ENCODE measurements at places on chromosomes 6 and 20. TPM values are rescaled to one million over a fixed set of nuclear protein-coding genes. Genes with fewer than 3 reads are reported as not detected.

The USP49 gene
- 4.7 TPM for total RNA-seq

The TGM2 gene
- 33.8 TPM for total RNA-seq

The CCN2 gene
- 21.7 TPM for total RNA-seq

The CST11 gene
- not detected for total RNA-seq

The DYNLT2 gene
- 3.1 TPM for total RNA-seq

The SDC4 gene
- 41.3 TPM for total RNA-seq

GRCh38 chr6:111980143-111980542, 73.8 kb upstream of the CCN6 start:
- peak; percentile 24 for DNase-seq
- H3K4me1 ChIP-seq, result peaks cover 4% of the 10 kb centered on the region
- H3K27me3 ChIP-seq, result no peaks in the 10 kb centered on the region
- H3K4me3 ChIP-seq, result no peak overlapping the region
- H3K27ac ChIP-seq, result no peak overlapping the region
- no peaks in the 10 kb centered on the region for H3K36me3 ChIP-seq

DNA sequence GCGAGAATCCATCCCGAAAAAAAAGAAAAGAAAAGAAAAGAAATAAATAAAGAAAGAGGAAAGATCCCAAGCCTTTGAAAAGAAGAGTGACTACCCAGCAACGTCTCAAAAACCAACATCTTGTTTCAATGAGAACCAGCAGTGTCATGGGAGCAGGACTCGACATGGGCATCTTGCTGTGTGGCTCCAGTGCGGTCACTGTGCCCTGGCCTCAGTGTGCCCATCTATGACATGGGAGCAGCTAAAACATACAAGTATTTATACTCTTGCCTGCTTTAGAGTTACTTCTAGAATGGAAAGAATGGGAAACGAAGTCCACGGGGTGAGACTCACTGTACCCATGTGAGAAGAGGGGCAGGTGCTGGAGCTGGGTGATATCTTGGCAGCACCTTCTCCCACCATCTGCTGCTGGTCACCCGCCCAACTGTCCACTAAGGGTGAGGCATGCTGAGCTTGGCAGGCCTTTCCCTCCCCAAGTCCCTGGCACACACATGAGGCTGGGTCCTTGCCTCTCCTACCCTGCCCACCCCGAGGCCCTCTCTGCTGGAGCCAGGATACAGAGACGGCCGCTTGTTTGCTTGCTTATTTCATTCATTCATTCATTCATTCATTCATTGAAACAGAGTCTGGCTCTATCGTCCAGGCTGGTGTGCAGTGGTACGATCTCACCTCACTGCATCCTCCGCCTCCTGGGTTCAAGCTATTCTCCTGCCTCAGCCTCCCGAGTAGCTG, 77.7 kb downstream of the RIPOR3 start:
- H3K36me3 ChIP-seq, result no peaks in the 10 kb centered on the region
- DNase-seq, result no peak
- H3K27me3 ChIP-seq, result no peaks in the 10 kb centered on the region
- H3K27ac ChIP-seq, result no peak overlapping the region

- no peaks in the 10 kb centered on the region for H3K27me3 ChIP-seq
- H3K27ac ChIP-seq, result no peak overlapping the region
- H3K4me3 ChIP-seq, result no peak overlapping the region
- H3K4me1 ChIP-seq, result no peaks in the 10 kb centered on the region
- DNase-seq, result no peak
Observed at GRCh38 chr6:158150701-158151100, 17.4 kb downstream of the SERAC1 start.

GRCh38 chr6:78511009-78511408, 356.3 kb upstream of the IRAK1BP1 start:
- H3K27ac ChIP-seq, result no peak overlapping the region
- H3K4me3 ChIP-seq, result no peak overlapping the region
- H3K4me1 ChIP-seq, result no peaks in the 10 kb centered on the region
- DNase-seq, result no peak

- peak overlapping the region; percentile 17 for H3K27ac ChIP-seq
- H3K4me1 ChIP-seq, result peaks cover 8% of the 10 kb centered on the region
- H3K4me3 ChIP-seq, result no peak overlapping the region
- peak; percentile 41 for DNase-seq
- no peaks in the 10 kb centered on the region for H3K27me3 ChIP-seq
Observed at GRCh38 chr6:144659202-144660182, 374.4 kb downstream of the UTRN start.

GRCh38 chr6:26268659-26269402, 96.2 kb upstream of the BTN3A2 start:
- no peaks in the 10 kb centered on the region for H3K36me3 ChIP-seq
- no peak overlapping the region for H3K4me3 ChIP-seq
- H3K27me3 ChIP-seq, result no peaks in the 10 kb centered on the region
- peaks cover 2% of the 10 kb centered on the region for H3K4me1 ChIP-seq
- no peak overlapping the region for H3K27ac ChIP-seq
- DNase-seq, result no peak

GRCh38 chr20:53243152-53243551, 271.0 kb downstream of the TSHZ2 start:
- H3K4me3 ChIP-seq, result no peak overlapping the region
- peaks cover 4% of the 10 kb centered on the region for H3K4me1 ChIP-seq
- H3K27me3 ChIP-seq, result no peaks in the 10 kb centered on the region
- H3K27ac ChIP-seq, result no peak overlapping the region
- H3K36me3 ChIP-seq, result no peaks in the 10 kb centered on the region

- H3K27ac ChIP-seq, result no peak overlapping the region
- H3K4me1 ChIP-seq, result no peaks in the 10 kb centered on the region
- H3K36me3 ChIP-seq, result no peaks in the 10 kb centered on the region
Observed at GRCh38 chr6:5981126-5982026, 25.3 kb downstream of the NRN1 start.

DNA sequence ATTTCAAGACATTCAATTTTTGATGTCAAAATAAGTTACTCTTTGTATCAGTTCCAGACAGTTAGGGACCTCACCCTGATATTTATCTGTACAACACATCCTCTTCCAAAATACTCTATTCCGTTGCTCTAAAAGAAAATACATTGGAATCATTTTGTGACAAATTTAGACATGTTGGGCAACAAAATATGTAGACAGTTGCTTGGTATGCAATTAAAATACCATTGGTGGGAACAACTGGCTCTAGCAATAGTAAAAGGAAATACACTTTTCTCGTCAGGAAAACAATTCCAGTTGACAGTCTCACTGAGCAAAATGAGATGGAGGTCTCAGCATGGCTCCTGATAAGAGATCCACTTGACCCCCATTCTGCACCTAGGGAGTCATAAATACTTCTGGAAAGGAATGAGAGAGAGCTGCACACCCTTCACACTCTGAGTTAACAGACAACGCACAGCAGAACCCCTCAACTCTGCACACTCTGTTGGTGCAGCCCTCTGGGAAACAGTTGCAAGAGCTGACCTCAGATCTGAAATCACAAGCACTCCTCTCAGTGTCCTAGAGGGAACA, 171.3 kb upstream of the NT5E start:
- no peak for DNase-seq
- no peak overlapping the region for H3K4me3 ChIP-seq
- H3K27me3 ChIP-seq, result no peaks in the 10 kb centered on the region
- H3K27ac ChIP-seq, result no peak overlapping the region
- no peaks in the 10 kb centered on the region for H3K36me3 ChIP-seq

GRCh38 chr6:127869183-127869582, 31.7 kb downstream of the THEMIS start:
- no peak for DNase-seq
- no peaks in the 10 kb centered on the region for H3K36me3 ChIP-seq
- H3K27me3 ChIP-seq, result no peaks in the 10 kb centered on the region
- no peaks in the 10 kb centered on the region for H3K4me1 ChIP-seq

DNA sequence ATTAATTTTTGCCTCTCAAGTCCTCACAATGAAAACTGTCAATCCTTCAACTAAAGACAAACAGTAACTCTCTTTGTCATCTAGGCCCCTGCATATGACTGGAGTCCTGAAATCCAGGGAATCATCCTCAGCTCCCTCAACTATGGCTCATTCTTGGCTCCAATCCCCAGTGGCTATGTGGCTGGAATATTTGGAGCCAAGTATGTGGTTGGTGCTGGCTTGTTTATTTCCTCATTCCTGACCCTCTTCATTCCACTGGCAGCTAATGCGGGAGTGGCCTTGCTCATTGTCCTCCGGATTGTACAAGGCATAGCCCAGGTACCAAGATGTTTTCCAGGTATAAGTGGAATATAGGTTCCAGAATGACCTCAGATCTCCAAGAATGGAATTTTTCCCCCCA, 15.4 kb downstream of the SLC17A4 start:
- no peak for DNase-seq
- no peak overlapping the region for H3K27ac ChIP-seq
- H3K4me3 ChIP-seq, result no peak overlapping the region
- H3K27me3 ChIP-seq, result no peaks in the 10 kb centered on the region
- H3K4me1 ChIP-seq, result no peaks in the 10 kb centered on the region
- no peaks in the 10 kb centered on the region for H3K36me3 ChIP-seq

GRCh38 chr6:119683031-119683430, 333.5 kb upstream of the MAN1A1 start:
- no peaks in the 10 kb centered on the region for H3K27me3 ChIP-seq
- H3K36me3 ChIP-seq, result no peaks in the 10 kb centered on the region
- H3K4me3 ChIP-seq, result no peak overlapping the region
- no peaks in the 10 kb centered on the region for H3K4me1 ChIP-seq

- H3K36me3 ChIP-seq, result no peaks in the 10 kb centered on the region
- DNase-seq, result no peak
- H3K27me3 ChIP-seq, result no peaks in the 10 kb centered on the region
Observed at GRCh38 chr6:134619789-134620188, 301.9 kb upstream of the SGK1 start.

- no peaks in the 10 kb centered on the region for H3K36me3 ChIP-seq
- no peaks in the 10 kb centered on the region for H3K4me1 ChIP-seq
- H3K4me3 ChIP-seq, result no peak overlapping the region
- H3K27ac ChIP-seq, result no peak overlapping the region
Observed at GRCh38 chr20:12098421-12098820, 180.7 kb downstream of the BTBD3 start.

DNA sequence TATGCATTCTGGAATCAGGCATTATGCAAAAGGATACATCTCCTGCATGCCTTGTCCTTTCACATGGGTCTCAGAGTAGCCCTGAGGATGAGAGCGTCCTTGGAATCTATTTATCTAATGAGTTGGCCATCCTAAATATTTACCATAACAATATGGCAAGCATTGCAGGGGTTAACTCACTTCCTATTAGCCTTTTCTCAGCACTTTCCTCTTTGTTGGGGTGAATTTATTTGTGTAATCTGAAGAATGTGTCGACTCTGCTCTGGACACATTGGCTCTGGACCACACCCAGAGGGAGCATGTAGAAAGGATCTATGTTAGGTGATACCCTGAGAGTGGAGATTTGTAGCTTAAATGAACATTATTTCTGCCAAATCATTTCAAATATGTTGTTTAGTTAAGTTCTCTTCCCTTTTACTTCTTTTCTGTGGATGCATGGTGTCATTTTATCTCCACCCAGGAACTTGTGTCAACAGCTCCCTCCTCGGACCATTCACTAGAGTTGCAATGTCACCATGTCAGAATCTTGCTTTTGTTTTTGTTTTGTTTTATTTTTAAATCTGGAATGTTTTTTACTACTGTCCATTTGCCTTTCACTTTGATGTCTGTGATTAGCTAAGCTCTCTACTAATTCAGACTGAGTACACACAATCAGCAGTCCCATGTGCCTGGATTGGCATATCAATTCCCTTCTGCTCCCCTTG, 757.0 kb upstream of the MMS22L start:
- DNase-seq, result no peak
- no peak overlapping the region for H3K4me3 ChIP-seq
- H3K27me3 ChIP-seq, result no peaks in the 10 kb centered on the region
- H3K36me3 ChIP-seq, result no peaks in the 10 kb centered on the region

- peaks cover 6% of the 10 kb centered on the region for H3K4me1 ChIP-seq
- no peaks in the 10 kb centered on the region for H3K36me3 ChIP-seq
- no peak for DNase-seq
- H3K27me3 ChIP-seq, result no peaks in the 10 kb centered on the region
- no peak overlapping the region for H3K27ac ChIP-seq
- H3K4me3 ChIP-seq, result peak overlapping the region; percentile 89
Observed at GRCh38 chr6:105401247-105402089, 1.4 kb downstream of the PREP start.

- H3K36me3 ChIP-seq, result no peaks in the 10 kb centered on the region
- no peak overlapping the region for H3K27ac ChIP-seq
- H3K27me3 ChIP-seq, result no peaks in the 10 kb centered on the region
- H3K4me3 ChIP-seq, result no peak overlapping the region
- peaks cover 2% of the 10 kb centered on the region for H3K4me1 ChIP-seq
- DNase-seq, result no peak
Observed at GRCh38 chr6:134632024-134632423, 314.1 kb upstream of the SGK1 start.

GRCh38 chr6:145886228-145886956, 71.8 kb upstream of the FBXO30 start:
- H3K27me3 ChIP-seq, result no peaks in the 10 kb centered on the region
- no peaks in the 10 kb centered on the region for H3K4me1 ChIP-seq
- H3K4me3 ChIP-seq, result no peak overlapping the region
- no peak for DNase-seq

GRCh38 chr20:53561505-53561904, 32.1 kb downstream of the ZNF217 start:
- H3K4me3 ChIP-seq, result no peak overlapping the region
- H3K27me3 ChIP-seq, result no peaks in the 10 kb centered on the region
- H3K36me3 ChIP-seq, result no peaks in the 10 kb centered on the region
- no peak overlapping the region for H3K27ac ChIP-seq
- no peak for DNase-seq
- no peaks in the 10 kb centered on the region for H3K4me1 ChIP-seq

DNA sequence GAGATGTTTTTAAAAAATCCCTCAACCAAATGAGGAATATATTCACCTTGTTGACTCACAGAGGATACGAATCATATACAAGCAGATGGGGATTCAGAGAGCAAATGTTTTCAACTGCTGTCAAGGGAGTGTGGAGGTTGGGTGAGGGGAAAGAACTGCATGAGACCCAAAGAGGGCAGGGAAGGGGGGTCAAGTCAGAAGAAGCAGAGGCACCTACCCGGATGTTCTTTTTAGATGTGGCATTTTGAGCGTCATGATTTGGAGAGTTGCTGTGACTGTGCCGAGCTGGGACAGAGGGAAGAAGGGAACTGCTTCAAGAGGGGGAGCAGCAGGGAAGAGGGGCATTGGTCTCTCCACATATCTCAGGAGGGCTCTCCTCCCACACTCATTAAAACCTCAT, 191.3 kb upstream of the PROKR2 start:
- H3K27ac ChIP-seq, result no peak overlapping the region
- no peaks in the 10 kb centered on the region for H3K4me1 ChIP-seq
- DNase-seq, result no peak
- no peak overlapping the region for H3K4me3 ChIP-seq
- H3K36me3 ChIP-seq, result no peaks in the 10 kb centered on the region

DNA sequence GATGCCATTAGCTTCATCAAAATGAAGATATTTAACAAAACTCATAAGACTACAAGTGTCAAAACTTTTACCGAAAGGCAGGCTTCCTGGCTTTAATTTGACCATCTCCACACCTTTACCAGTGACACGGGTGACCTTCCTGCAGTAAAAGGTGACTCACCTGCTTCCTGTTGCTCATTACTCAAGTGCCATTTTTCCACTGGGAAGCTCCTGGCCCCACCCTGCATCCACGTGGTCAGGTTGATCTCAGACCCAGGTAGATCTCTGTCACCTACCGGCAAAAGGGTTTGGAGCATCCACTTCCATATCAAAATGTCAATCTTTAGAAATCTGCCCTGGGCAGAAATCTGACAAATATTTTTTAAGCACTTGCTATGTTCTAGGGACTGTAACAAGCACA, 31.9 kb upstream of the CDH4 start:
- H3K36me3 ChIP-seq, result no peaks in the 10 kb centered on the region
- H3K27me3 ChIP-seq, result no peaks in the 10 kb centered on the region
- no peak overlapping the region for H3K4me3 ChIP-seq

All from ovary (tissue), 10 donors.